Stimulated activated CD4-positive, alpha-beta T cell treated with anti-CD3 and anti-CD28 coated beads, TNF-alpha, amount 100 ng/mL, for 1 hour (primary cell): ENCODE measurements at places on chromosomes 13 and 19.

DNA sequence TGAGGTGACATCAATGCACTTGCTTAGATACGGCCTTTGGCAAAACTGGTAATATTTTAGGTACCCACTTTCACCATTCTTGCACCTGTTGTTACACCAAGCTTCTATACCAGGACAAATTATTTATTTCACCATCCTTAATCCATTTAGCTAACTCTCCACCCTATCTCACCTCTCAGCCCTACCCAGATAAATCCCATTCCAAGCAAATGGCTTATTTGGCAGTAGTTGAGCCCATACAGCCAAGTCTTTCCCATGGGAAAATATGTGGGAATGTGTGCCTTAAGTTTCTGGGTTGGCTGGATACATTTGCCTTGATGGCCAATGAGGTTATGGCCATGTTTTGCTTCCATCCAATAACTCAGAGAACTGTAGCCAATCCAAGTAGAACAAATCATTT lies 551.9 kb downstream of the GPC6 start:
- DNase-seq: no peak

- no peak for DNase-seq
Measured at GRCh38 chr13:35475960-35476943, at the start of gene MAB21L1. TSS of gene MAB21L1 (minus strand) at chr13:35476689. CDS start at chr13:35476138, 551 bp downstream.

GRCh38 chr13:86510792-86511191 lies 711.6 kb upstream of the SLITRK6 start:
- no peak for DNase-seq

GRCh38 chr13:63190219-63190618 lies 1774.6 kb upstream of the PCDH20 start:
- DNase-seq: no peak

DNA sequence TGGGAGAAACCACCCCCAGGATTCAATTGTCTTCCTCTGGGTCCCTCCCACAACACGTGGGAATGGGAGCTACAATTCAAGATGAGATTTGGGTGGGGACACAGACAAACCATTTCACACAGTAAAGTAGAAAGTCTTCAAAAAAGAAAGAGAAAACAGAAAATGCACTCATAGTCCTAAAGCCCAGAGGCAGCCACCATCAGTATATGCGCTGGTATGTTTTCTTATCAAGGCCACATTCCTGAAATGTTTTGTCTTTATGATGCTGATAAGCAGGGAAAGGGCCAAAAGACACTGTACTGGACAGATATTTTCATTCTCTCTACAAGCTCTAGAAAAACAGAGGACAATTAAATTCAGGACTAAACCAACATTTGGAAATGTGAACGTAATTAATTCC lies 375.8 kb upstream of the TSHZ3 start:
- DNase-seq: no peak

- no peak for DNase-seq
Measured at GRCh38 chr13:100608906-100609305, 20.3 kb upstream of the GGACT start.

- no peak for DNase-seq
Measured at GRCh38 chr13:71625694-71626093, 241.3 kb downstream of the DACH1 start.
